ENCODE measurements at places on chromosomes 16 and 17.
A peak's percentile ranks its signal among the peaks of the same experiment; 100 is the strongest.

- DNase-seq, result no peak
These were observed 52.7 kb downstream of the CENPV start for GRCh38 chr17:16300554-16300953.

- DNase-seq, result no peak
These were observed 488.9 kb downstream of the SHISA9 start for GRCh38 chr16:13390093-13390985.

- DNase-seq, result no peak
These were observed 1.2 kb downstream of the ARHGAP44 start for GRCh38 chr17:12790249-12791106.

DNA sequence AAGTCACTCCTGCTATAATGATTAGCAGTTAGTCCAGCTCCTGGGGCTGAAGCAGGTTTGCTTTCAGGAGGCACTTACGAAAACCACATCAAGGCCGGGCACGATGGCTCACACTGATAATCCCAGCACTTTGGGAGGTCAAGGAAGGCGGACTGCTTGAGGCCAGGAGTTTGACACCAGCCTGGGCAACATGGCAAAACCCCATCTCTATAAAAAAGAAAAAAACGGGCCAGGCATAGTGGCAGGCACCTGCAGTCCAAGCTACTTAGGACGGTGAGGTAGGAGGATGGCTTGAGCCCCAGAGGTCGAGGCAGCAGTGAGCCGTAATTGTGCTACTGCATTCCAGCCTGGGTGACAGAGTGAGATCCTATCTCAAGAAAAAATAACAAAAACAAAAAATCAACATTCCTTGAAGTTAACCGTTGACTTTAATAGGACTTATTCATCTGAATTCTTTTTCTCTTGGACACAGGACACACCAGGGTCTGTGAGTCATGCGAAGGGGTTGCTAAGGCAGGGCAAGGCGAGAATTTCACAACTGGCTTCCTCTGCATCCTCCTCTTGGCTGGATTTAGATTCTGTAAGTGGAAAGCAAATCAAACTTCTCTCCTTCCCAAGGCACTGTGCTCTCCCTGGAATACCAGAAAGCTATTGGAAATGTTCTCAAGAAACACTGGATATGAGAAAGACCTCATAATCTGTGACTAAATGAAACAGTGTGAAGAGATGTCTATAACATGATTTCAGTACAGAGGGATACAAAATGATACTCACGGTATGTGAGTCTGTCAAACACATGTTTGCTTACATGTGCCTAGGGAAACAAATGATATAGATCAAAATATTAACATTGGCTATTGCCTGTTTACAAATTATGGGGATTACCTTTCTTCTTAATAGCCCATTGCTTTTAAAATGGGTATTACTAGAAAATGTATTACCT lies 99.5 kb downstream of the SYCE1L start:
- no peak for DNase-seq

- DNase-seq, result no peak
These were observed 93.7 kb downstream of the TANGO6 start for GRCh38 chr16:68936736-68937631.

- no peak for DNase-seq
These were observed 11.3 kb upstream of the CYTH1 start for GRCh38 chr17:78793415-78793814.

DNA sequence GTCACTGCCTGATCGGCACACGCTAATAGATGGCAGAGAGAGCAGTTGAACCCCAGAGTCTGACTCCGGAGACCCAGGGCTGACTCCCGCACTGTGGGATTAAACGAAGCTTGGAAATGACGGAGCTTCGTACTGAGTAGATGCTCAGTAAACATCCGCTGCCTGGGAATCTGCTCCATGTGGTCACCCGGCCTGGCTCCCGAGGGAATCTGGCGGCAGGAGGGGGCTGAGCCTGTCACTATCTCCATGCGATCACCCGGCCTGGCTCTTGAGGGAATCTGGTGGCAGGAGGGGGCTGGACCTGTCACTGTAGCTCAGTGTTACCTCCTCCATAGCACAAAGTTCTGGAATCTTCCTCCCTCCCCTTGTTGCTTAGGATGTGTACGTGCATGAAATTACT lies 139.7 kb upstream of the CIBAR2 start:
- DNase-seq, result no peak

DNA sequence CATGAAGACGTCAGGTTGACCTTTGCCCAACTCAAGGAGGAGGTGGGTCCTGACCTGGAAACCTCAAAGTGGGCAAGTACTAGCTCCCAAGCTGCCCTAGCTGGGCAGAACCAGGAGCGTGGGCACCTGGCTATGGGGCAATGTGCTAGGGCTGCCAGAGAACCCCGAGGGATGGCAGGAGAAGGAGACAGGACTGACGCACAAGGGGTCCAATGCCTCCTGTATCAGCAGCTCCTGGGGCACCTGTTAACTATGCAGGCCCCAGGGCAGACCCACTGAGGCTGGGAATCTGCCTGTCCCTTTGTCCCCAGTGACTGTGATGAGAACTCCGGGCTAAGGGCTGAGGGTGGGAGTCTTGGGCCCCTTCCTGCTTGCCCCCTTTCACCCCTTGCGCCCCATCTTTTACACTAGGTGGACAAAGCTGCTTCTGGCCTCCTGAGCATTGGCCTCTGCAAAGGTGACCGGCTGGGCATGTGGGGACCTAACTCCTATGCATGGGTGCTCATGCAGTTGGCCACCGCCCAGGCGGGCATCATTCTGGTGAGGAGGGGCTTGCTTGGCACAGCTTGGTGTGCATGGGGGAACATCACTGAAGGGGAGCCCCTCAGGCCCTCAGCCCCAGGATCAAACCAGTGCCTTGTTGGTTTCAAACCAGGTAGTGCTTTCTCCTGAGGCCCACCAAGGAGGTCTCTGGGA lies 7.7 kb downstream of the CHAD start:
- no peak for DNase-seq

- DNase-seq, result no peak
These were observed 16.6 kb upstream of the ADORA2B start for GRCh38 chr17:15928286-15928785.

GRCh38 chr16:11128211-11129141 lies 127.5 kb downstream of the SOCS1 start:
- DNase-seq, result no peak

GRCh38 chr17:71335212-71335611 lies 785.6 kb upstream of the SOX9 start:
- DNase-seq, result no peak

DNA sequence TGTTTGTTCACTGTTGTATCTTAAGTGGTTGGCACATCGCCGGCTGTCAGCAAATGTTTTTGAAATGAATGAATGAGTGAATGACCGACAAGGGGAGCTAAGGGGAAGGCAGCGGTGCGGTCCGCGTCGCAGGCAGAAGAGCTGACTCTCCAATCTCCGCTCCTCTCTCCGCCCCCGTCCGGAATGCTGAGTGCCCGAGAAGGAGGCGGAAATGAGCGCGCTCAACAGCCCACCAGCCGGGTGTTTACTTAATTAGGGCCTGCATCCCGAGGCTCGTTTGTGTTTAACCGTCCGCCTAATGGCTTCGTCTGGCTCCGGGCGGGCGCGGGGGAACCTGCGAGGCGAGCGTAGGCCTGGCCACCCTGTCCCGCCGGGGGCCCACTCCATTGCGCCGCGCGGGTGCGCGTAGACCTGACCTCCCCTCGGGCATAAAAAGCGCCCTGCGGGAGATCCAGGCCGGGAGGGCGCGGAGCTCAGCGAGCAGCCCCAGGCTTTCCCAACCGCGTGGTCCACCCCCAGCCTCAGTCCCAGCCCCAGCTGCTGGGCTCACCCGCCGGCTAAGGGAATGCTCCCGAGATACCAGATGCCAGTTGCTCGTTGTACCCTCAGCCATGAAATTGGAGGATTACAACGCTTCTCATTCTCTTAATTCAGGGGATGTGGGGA lies 2.5 kb upstream of the CDH3 start:
- peak; percentile 39 for DNase-seq

DNA sequence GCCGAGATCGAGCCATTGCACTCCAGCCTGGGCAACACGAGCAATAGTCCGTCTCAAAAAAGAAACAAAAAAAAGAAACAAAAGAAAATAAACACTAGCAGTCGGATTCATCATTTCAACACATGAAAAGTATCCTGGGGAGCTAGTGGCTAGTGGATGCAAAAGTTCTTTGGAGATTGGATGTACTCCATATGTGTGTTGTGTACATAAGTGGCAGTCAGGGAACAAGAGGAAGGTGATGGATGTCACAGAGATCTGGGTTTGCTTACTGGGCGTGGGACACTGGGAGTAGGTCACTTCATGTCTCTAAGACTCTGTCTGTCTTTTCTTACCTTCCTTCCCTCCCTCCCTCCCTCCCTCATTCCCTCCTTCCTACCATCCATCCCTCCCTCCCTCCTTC lies 35.4 kb downstream of the MRC2 start:
- no peak for DNase-seq

DNA sequence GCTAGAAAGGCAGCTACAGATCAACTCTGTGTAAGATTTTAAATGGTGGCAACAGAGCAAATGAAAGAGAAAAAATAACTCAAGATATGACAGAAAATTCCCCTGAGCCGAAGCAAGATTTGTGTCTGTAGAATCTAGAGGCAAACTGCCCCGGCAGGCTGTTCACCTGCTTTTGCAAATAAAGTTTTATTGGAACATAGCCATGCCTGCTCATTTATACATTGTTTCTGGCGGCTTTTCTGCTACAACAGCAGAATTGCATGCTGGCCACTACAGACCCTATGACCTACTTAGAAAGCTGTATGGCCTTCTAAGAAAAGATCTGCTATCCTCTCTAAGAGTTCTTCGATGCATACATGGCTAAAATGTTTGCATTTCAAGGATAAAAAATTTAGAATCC lies 119.5 kb downstream of the SALL1 start:
- no peak for DNase-seq

- DNase-seq, result no peak
These were observed 1.7 kb upstream of the METTL22 start for GRCh38 chr16:8619671-8620370.

DNA sequence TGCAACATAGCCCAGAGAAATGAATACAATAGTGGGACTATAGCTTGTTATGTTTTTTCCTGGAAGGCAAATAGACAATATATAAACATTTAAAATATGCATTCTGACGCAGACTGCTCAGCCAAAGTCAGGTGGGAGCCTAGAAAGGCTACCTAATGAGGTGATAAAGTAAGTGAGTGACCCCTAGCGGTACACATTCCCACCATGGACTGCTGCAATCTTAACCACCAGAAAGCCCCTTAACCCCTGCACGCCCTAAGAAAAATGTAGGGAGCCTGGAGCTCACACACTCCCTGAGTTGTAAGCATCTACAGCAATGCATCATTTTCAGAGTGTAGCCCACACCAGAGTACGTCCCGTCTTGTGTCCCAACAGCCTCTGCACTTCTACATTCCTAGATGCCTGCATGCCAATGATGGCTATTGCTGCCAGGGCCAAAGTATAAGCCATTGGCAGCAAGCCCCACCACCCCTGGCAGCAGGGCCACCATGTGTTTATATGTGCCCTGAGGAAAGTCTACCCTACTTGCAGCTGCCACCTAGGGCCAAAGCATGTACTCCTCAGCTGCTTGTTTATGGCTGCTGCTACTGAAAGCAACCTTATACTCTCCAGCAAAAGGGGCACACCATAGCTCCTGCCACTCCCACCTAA lies 127.6 kb downstream of the KIF2B start:
- no peak for DNase-seq

DNA sequence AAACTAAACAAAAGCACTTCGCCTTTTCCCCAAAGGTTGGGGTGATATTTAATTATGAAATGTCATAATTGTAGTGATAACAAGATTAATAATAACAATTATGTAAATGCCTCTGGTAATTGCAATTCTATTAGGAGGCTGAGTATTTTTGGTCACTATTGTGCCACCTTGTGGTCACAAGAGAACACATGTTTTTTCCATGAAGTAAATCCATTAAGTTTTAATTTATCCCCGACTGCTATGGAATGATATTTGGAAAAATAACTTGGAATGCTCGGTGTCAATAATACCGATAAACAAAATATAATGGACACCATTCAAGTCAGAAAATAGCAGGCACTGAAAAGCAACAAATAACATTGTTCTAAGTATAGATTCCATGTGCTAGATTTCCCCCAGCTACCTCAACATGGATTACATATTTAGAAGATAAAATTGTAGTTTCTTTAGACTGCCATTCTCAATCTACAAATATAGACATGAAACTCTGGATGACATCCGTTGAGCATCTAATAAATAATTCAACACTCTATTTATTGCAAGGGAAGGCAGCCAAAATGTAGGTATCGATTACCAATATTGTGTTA lies 25.0 kb upstream of the KCNJ2 start:
- DNase-seq, result no peak

- no peak for DNase-seq
These were observed 125.4 kb downstream of the MAP2K6 start for GRCh38 chr17:69539781-69540319.

DNA sequence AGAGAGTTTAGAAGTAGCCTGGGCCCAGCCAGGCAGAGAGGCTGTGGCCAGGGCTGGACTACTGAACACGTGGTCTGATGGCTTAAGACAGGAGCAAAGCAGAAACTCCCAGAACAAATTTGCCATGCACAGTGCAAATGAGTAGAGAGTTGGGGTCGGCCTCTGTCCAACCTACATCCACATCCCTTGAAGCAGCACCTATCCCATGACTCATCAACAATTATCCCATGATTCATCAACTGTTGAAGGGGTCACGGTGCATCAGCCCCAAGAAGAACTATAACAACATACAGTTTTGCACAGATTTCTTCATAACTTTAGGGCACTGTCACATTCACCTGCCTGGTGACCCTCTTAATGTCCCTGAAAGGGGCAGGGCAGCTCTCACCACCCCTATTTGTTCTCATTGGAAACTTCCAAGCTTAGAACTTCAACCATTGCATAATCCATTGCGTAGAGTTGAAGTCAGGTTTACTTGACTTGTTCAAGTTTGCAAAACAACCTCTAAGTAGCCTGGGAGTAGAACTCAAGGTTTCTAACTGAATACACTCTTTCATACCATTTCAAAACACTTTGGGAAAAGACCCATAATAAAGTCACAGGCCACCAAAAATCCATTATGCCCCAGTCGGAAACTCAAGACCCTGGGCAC lies 235.2 kb upstream of the CDH5 start:
- no peak for DNase-seq

DNA sequence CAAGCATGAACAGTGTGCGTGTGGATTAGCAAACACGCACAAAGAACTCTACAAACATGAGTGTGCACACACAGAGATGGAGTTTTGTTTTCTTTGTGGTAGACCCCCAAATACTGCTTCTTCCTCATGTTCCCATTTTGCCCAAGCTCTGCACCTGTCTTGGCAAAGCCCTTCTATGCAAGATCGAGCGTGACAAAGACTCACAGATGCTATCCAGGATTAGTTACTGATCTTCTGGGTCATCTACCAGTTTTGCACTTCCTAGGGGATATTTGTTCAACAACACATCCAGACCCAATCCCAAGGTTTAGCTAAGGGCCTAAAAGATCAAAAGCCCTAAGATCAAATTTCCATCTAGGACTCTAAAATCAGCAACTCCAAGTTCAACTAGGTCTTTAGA lies 16.0 kb downstream of the LRRC36 start:
- DNase-seq, result no peak

GRCh38 chr17:561116-561515 lies 153.5 kb downstream of the VPS53 start:
- no peak for DNase-seq

DNA sequence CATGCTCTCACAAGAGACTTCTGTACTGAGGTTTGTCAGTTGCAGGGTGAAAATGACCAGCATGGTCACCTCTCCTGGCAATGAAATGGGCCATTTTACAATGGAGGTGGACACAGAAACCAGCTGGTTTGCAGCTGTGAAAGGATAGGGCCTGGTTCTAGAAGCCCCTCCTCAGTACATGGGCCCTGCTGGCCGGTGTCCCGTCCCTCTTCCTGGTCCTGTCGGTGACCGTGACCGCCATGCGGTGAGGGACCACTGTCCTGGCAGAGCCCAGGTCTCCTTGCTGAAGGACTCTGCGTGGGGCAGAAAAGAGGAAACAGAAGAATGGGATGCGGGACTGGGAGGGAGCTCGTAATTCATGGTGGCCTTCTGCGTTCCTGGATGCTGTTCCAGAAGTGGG lies 76.0 kb upstream of the ZNF423 start:
- DNase-seq, result no peak
